Caco-2 (cell line): ENCODE measurements at places on chromosomes 2 and 18.

- no peak for DNase-seq
Measured at GRCh38 chr2:20369366-20369765, 18.7 kb upstream of the PUM2 start.

DNA sequence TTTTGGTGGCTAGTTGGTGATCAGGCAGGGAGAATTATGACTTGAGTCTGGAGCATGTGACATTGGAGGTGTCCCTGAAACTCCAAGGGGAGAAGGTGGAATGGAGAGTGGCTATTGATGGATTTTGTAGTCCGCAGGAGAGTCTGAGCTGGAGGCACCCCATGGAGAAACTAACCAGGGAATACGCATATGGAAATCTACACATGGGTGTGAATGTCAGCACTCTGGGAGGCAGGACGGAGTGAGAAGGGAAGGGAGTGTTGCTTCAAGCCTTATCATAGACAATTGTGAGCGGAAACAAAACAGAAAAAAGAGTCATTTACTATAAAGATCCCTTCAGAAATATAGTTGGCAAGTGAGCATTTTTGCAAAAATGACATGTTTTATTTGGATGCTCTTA is 667 bp upstream of the SCYGR4 start:
- no peak for DNase-seq

- no peak for DNase-seq
Measured at GRCh38 chr2:144330951-144331673, 188.8 kb downstream of the ZEB2 start.

DNA sequence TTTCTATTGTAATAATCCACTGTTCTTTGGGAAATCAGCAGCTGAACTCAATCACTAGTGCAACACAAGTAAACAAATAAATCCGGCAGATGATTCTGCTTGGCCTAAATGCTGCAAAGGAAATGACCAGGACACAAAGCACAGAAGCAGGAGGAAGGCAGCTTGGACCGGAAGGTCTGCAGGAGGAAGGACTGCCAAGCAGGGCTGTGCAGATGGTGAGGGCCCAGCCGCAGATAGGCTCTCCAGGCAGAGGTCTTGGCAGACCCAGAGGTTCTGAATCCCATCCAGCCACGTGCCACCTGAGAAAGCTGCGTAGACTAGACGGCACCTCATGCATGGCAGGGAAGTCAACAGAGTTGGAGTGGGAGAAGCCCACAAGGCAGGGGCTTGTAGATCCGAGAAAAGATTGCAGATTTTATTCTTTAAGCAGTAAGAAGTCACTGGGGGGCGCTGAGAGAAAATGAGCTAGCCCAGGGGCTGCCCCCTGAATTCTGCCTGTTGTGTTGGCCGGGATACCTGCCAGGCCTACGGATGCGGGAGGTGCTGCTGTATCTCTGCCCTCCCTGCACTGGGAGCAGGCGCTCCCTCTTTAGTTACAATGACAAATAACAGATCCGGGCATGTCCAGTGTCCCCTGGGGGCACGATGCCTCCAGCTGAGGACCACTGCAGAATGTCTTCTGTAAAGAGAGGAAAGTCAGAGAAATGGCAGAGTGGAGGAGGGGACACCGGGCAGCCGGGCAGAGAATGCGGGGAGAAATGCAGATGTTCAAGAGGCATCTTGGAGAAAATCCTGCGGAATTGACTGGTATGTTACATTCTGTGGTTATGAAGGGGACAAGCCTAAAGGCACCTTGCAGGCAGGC is 153.5 kb downstream of the PXDN start:
- no peak for DNase-seq

DNA sequence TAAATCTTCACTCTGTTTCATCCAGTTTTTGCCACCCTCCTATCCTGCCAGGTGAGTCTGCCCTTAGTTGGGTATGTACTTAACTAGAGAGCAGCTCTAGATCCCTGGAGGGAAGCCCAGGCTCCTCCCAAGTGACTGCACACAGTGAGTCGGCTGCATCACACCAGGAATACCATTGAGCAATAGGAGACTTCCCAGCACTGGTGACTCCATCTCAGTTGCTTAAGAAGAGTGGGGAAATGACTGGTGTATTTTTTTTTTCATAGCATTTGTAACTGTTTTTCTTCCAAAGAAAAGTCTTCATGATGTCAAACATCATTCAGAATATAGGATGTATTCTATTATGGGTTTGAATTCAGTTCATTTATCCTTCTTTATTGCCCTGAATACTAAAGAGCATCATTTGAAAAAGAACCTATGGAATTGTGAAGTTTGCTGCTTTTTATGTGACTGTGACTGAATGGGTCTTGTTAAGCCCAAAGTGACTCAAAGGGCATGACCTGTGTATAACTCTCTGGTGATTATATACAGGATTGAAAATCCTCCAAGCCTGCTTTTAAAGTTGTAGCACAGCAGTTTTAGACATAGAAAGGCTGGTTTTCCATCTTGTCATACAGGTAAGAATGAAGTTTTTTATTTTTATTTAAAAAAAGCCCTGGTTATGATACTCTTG is 84.3 kb downstream of the MAP3K20 start:
- peak; percentile 72 for DNase-seq

GRCh38 chr18:45874491-45875184 is 49.2 kb downstream of the SIGLEC15 start:
- DNase-seq: no peak

- DNase-seq: no peak
Measured at GRCh38 chr2:240111253-240111652, 24.9 kb downstream of the COPS9 start.

DNA sequence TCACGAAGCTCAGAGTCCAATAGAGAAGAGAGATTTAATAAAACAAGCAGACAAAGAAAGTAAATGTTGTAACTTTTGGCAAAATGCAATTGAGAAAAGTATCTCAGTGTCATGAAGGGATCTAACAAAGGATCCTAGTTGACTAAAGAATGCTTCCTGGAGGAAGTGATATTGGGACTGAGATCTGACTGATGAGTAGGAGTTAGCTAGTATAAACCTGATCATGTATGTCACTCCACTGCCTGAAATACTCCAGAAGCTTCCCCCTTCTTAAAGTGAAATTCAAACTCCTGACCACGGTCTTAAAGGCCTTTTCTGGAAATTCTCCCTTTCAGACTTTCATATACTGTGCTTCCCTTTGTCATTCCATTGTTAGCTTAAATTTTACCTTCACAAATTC is 1102.4 kb upstream of the ZEB2 start:
- DNase-seq: no peak

DNA sequence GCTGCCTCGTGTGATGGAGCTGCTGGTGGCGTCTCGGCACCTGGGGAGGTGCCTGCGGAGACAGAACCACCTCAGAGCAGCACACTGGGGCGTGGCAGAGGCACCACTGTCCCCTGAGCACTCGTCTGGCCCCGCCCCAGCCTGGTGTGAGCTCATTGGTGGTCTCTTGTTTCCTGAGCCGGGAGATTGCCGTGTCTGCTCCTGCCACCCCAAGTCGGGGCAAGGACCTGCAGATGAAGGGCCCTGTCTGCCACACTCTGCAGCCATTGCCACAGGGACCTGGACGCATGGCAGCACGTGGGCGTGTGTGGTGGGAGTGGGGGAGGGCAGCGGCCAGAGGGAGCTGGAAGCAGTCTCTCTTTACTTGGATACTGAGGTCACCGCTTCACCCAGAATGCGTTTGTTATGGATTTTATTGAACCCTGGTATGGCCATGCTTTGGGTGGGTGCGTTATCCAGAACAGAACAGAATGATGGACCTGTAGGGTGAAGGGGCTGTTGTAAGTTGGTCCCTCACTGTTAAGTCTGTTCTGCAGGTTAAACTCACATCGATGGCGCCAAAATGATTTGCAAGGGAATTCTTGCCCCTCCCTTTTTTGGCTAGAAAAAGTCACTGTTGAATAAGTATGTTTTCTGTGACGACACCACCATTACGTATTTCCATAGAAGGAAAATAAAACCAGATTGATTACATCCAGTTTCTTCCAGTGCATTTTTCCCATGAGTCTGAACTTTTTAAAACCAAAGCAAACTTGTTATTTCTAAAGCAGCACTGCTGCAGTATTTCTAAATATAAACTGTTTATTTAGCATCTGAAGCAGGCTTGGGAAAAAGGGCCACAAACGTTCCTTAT is 92.0 kb downstream of the USP40 start:
- no peak for DNase-seq

DNA sequence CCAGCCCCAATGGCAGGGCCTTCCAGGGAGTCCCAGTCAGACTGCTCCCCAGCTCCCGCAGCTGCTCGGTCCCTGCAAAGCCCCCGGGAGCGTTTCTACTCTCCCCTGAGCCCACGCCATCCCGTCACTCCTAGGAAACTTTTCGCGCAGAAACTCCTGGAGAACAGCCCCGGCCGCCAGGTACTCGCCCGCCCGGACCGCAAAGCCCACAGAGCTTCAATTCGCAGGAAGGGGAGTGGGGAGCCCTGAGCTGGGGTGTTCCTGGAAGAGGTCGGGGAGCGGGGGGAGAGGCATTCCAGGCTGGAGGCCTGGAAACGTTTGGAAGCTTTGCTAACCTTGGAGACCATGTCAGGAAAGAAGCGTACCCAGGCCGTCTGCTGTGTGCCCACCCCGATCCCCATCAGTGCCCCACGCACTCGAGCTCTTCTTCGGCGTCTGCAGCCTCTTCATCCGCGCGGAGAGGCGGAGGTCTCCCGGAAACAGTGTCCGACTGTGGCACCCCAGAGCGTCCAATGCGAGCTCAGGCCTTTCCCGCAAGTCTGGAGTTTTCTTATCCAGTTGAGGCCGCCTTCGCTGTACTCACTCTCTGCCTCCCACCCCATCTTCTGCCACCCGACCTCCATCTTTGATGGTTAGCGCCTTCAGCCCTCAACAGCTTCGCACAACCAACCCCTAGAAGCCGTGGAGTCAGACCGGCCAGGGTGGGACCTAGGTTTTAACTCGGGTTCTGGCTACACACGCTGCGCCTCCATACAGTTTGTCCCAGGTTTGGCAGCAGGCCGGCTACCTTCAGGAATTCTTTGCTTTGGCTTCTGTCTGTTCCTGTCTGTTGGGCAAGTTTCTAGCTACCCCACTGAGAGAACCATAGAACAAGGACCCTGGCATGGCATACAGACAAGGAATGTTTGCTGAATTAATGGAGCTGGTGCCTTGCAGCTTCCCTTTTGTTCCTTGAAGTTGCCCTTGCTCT is 3.7 kb downstream of the PCGF1 start:
- no peak for DNase-seq

- no peak for DNase-seq
Measured at GRCh38 chr2:174784316-174784715, 20.0 kb upstream of the CHRNA1 start.

- DNase-seq: no peak
Measured at GRCh38 chr2:16316456-16317210, 349.0 kb downstream of the CYRIA start.

DNA sequence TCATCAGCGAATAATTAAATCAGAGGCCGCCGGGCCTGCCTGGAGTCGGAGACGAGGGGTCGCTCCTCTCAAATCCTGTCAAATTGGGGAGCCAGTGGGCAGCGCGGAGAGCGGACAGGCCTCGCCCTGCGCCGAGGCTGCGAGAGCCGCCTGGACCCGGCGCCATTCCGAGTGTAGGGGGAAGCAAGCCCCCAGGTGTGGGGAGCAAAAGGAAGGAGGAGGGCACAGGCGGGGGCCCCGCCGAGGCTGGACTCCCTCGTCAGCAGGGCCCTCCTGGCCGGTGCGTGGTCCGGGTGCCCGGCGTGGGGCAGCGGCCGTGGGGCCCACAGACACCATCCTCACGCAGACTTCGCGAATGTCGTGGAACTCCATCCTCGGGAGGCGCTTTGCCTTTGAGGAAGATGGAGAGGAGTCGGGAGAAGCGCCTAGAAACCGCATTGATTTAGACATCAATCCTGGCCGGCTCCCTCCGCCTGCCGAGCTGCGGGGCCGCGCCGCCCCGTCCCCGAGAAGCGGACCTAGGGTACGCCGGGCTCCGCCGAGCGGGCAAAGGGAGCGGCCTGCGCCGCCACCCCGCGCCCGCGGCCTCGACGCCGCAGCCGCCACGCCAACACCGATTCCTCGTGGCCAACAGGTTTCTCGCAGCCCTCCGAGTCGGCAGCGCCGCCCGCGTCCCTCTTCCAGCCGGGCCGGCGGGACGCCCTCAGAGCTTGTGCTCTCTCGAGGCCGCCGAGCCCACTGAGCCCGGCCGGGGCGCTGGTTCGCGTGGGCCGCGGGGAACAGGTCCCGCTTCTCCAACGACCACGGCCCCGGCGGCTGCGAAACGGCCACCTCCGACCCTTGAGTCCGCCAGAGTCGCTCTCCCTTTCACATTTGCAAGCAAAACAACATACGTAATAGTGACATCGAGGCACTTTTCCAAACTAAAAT is 6.7 kb upstream of the ONECUT2 start:
- DNase-seq: no peak

DNA sequence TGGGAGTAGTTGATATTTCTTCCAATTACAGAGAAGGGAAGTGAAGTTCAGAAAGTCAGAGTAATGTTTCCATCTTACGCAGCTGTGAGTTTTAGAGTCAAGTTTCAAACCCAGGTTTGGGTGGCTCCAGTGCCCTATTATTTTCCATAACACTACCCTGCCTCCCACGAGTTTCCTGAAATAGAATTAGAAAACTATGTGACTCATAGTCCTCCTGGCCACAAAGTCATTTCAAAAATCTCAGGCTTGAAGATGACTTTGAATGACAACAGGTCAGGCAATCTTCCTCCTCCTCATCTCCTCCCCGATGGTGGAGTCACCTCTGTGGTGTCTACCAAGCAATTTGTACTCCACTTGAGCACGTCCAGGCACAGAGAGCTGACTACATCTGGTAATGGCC is 212.3 kb upstream of the TRIB2 start:
- DNase-seq: no peak

GRCh38 chr2:239695728-239696240 is 295.0 kb upstream of the HDAC4 start:
- no peak for DNase-seq

DNA sequence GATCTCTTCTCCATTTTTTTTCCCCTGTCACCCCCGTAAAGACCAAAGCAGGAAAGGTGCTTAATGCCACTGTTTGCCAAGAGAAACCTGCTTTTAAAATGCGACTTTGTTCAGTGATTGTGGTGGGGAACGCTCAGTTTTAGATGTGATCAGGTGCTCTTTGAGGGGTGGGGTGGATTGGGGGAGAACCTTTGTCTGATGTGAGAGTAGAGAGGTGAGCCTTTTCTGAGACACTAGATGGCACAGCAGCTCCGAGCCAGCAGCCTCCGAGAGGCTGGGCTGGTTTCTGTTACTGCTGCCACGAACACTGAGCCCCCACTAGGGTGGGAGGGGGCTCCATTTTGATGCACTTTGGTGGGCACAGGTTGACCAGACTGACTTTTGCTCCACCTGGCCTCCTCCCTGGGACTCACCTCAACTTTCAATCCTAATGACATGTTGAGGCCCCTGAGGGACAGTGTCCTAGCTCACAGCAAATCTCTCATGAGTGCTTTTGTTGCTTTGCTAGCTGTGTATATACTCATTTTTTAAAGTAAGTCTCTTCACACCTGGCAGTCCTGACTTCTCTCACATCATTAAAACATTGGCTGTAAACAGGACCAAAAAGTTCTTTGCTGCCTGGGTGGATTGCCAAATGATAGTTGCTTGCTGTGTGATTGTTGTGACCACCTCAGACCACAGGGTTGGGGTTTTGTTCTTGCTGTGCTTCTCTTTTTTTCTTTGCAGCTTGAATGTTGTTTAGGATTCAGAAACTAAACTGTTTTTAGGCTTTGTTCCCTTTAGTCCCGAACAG is 98.2 kb upstream of the MAP3K20 start:
- no peak for DNase-seq
